HFF-Myc (cell line): ENCODE measurements at places on chromosomes 13 and 19.

GRCh38 chr13:110559986-110560385, 1.5 kb downstream of the RAB20 start:
- DNase-seq: no peak

DNA sequence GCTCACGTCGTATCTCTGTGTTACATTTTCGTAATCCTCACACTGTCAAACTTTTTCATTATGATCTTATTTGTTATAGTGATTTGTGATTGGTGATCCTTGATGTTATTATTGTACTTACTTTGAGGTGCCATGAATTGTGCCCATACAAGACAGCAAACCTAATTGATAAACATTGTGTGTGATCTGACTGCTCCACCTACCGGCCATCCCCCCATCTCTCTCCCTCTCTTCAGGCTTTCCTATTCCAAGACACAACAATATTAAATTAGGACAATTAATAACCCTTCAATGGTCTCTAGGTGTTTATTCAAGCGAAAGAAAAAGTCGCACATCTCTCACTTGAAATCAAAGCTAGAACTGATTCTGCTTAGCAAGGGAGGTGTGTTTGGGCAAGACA, 349.3 kb downstream of the RBM26 start:
- DNase-seq: no peak

DNA sequence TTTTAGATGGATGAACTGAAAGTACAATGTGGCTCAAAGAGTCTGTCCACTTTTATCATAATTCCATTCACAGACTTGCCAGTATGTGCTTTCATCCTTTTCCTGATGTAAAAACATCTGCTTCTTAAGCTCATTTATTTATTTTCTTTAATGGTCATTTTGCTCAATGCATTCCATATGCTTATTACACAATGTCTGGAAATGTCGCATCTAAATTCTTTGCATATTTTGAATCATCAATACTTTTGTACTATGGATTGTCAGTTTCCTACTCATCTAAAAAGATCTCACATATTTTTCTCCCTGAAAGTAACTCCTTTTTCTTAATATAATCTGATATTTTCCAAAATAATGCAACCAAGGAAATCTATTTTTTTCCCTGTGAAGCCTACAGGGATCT, 1315.8 kb downstream of the EFNB2 start:
- no peak for DNase-seq

DNA sequence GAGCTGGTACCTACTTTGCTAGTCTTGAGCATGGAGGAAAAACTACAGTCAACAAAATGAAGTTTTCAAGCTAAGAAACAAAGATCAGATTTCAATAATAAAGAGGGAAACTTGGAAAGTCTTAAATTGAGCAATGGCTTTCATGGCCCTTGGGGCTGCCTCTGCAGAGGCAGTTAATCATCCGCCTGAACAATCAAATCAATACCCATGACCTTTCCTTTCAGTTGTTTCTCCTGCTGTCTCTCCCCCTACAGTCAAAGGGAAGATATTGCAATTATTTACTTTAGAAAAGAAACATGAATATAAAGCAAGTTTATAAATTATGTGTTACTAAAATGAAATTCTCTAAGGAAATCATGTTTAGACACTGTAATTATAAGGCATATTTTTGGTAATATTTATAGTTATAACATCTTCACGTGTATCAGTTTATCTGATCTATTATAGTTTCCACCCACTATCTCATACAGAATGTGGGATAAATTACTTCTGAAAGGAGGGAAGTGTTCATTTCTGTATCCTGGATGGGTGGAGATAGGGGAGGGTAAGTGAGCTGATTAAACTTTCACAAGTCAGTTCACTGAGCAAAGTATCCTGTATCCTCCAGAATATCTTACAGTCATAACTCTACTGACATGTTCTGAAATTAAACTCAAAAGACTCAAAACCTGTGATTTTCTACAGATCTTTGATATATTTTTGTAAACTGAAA, 72.4 kb upstream of the TSC22D1 start:
- no peak for DNase-seq

DNA sequence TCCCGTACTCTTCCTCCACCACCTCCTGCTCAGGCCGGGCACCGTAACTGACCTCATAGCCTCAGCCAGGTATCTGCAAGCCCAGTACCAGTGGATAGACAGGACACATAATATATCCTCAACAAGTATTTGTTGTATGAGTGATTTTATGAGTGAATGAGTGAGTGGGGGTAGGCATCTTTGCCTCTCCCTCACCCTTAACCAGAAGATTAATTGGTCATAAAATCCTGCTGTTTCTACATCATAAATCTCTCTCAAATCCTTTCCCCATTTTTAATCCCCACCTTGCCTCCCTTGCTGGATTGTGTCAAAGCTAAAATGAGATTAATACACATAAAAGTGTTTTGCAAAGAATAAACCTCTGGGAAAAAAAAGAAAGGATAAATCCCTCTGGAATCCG, 44.4 kb upstream of the HMGB1 start:
- no peak for DNase-seq

DNA sequence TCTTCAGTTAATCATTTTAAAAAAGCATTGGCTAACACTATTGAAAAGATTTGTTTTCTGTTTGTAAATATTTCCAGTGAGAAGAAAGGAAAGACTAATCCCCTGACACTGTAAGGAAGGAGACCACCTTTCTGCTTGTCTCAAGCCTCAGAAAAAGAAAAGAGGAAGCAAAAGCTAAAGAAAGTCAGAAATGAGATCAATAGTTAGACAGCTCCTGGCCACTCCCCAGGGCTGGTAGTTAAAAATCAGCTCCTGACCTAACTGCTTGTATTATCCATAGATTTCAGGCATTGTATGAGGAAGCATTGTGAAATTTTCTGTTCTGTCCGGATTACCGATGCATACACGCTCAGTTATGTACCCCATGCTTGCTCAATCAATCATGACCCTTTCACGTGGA, 76.6 kb downstream of the ZNF486 start:
- DNase-seq: no peak

- DNase-seq: no peak
Measured at GRCh38 chr13:114096031-114096485, 36.4 kb downstream of the RASA3 start.

DNA sequence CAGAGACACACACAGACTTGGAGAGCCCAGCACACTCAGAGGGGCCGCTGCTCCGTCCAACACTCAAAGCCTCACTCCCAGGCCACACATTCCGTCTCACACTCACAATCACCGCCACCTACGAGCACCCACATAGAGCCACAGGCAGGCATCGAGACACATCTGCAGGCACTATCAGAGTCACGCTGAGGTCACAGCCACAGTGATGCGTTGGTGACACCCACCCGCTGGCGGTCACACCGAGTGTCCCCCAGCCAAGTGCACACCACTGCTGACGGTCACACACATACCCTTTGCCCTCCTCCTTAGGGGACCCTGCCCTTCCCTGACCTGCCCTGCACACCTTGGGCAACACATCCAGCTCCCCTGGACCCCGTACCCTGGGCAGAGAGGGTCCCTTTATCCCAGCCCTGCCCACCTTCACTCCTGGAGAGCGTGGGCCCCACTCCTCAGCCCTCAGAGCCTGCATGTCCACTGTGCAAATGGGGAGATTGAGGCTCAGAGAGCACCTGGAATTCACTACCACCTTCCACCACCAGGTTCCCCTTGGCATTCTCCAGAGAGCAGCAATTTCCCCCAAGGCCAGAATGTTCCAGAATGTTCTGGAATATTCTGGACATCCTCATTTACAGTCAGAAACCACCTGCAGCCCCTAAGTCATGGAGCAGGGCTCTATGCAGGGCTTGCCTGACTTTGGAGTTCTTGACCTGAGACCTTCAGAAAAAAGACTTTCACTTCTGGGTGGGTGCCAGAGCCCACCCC, 5.4 kb downstream of the FUT5 start:
- DNase-seq: no peak

GRCh38 chr19:30512176-30513081, 140.2 kb downstream of the ZNF536 start:
- no peak for DNase-seq
